B cell (primary cell): ENCODE measurements at places on chromosomes 16 and 17. TPM values are rescaled to one million over a fixed set of nuclear protein-coding genes. Genes with fewer than 3 reads are reported as not detected.
A peak's percentile ranks its signal among the peaks of the same experiment; 100 is the strongest.

SLC12A3 gene
- 0.72 and 1.3 TPM in 2 replicates for polyA plus RNA-seq

IL21R gene
- 32.1 and 49.9 TPM in 2 replicates for polyA plus RNA-seq

AOC2 gene
- 1.9 and 2.6 TPM in 2 replicates for polyA plus RNA-seq

KIF18B gene
- polyA plus RNA-seq: 0.36 and 0.48 TPM in 2 replicates

CACNA1G gene
- not detected in 2 replicates for polyA plus RNA-seq

NTN1 gene
- 0.10 and 0.33 TPM in 2 replicates for polyA plus RNA-seq

KCNG4 gene
- polyA plus RNA-seq: not detected in 2 replicates

MT1F gene
- polyA plus RNA-seq: 2.2 and 5.3 TPM in 2 replicates

PROCA1 gene
- polyA plus RNA-seq: 7.0 and 7.4 TPM in 2 replicates

SEPTIN1 gene
- polyA plus RNA-seq: 270 and 302 TPM in 2 replicates

TIMP2 gene
- 4.8 and 5.5 TPM in 2 replicates for polyA plus RNA-seq

TBC1D3D gene
- polyA plus RNA-seq: 0.33 and 29.1 TPM in 2 replicates

PHOSPHO1 gene
- not detected in 2 replicates for polyA plus RNA-seq

DNA sequence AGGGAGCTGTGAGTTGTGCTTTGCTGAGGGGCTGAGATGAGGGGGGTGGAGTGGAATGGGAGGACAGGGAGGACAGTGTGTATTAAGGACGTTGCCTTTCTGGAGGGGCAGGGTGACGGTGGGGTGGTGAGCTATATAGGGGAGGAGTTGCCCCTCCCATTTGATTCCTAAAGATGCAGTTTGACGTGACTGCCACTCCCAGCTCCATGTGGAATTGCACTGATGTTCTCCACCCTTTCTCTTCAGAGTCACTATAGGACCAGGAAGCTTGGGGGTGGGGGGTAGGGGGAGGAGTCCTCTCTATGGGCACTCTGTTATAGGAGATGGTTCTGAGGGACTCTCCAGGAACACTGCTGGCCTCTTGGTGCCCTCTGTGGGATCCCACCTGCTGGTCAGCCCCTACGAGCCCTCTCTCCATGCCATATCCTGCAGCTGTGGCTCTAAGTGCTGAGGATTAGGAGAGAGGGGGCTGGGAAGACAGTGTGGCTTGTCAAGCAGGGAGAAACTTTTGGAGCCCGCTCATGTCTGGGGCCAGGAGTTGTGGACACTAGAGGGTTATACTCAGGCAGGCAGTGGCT, 3.8 kb upstream of the NGFR start:
- H3K4me1 ChIP-seq: peaks cover 16% of the 10 kb centered on the region
- peaks cover 18% of the 10 kb centered on the region for H3K27me3 ChIP-seq
- H3K4me3 ChIP-seq: no peak overlapping the region
- no peak for DNase-seq
- H3K27ac ChIP-seq: no peak overlapping the region

- H3K4me3 ChIP-seq: no peak overlapping the region
- H3K4me1 ChIP-seq: peaks cover 55% of the 10 kb centered on the region
- H3K27me3 ChIP-seq: peaks cover 40% of the 10 kb centered on the region
These were observed 16.6 kb upstream of the CBX8 start for GRCh38 chr17:79813297-79814126.

GRCh38 chr17:76034428-76035350, 7.6 kb upstream of the EVPL start:
- no peak overlapping the region for H3K4me3 ChIP-seq
- DNase-seq: no peak
- H3K36me3 ChIP-seq: peaks cover 18% of the 10 kb centered on the region
- H3K27ac ChIP-seq: no peak overlapping the region
- H3K27me3 ChIP-seq: no peaks in the 10 kb centered on the region
- H3K4me1 ChIP-seq: peaks cover 3% of the 10 kb centered on the region

DNA sequence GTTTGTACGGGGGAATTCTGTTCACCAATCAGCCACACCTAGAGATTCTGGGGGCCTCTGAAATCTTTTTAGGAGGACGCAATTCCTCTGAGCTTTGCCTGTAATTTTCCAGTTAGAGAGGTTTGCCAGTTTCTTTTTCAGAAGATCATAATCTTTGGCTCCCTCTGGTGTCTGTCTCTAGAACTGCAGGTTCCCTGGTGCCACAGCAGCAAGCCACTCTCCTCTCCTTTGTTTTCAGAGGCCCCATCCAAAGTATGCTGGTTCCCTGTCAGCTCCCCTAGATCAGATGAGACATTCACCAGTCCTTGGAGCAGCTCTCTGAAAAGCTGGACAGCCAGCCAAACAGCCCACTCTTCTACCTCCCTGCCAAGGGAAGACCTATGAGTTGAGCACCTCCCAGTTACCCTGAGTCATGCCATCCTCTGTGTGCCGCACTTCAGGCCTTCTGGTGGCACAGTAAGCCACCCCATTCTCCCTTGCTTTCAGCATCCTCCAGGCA, 36.1 kb downstream of the RNF112 start:
- peaks cover 9% of the 10 kb centered on the region for H3K27me3 ChIP-seq
- DNase-seq: peak; percentile 80
- no peak overlapping the region for H3K27ac ChIP-seq
- H3K4me1 ChIP-seq: no peaks in the 10 kb centered on the region

DNA sequence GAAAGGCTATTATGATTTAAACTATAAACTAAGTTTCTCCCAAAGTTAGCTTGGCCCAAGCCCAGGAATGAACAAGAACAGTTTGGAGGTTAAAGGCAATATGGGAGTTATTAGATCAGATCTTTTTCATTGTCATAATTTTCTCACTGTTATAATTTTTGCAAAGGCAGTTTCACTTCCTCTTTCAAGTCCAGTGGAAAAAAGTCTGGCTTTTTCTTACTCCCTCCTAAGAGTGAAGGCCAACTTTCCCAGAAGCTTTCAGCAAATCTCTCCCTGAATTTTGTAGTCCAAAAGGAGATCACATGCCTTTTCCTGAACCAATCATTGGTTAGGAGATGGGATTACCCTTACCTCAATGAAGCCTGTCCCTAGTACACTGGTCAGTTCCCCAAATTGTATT, 9.1 kb upstream of the BLMH start:
- H3K27me3 ChIP-seq: no peaks in the 10 kb centered on the region
- no peaks in the 10 kb centered on the region for H3K36me3 ChIP-seq
- no peak overlapping the region for H3K27ac ChIP-seq
- H3K4me3 ChIP-seq: no peak overlapping the region

- DNase-seq: peak; percentile 71
- H3K36me3 ChIP-seq: no peaks in the 10 kb centered on the region
- H3K4me1 ChIP-seq: peaks cover 66% of the 10 kb centered on the region
- peak overlapping the region; percentile 39 for H3K27ac ChIP-seq
- no peaks in the 10 kb centered on the region for H3K27me3 ChIP-seq
- peak overlapping the region; percentile 37 for H3K4me3 ChIP-seq
These were observed 25.3 kb downstream of the CMIP start for GRCh38 chr16:81469710-81470535.

GRCh38 chr17:15112846-15113617, 152.1 kb downstream of the PMP22 start:
- no peak overlapping the region for H3K4me3 ChIP-seq
- no peak for DNase-seq
- H3K27me3 ChIP-seq: no peaks in the 10 kb centered on the region
- H3K4me1 ChIP-seq: no peaks in the 10 kb centered on the region
- H3K36me3 ChIP-seq: no peaks in the 10 kb centered on the region

DNA sequence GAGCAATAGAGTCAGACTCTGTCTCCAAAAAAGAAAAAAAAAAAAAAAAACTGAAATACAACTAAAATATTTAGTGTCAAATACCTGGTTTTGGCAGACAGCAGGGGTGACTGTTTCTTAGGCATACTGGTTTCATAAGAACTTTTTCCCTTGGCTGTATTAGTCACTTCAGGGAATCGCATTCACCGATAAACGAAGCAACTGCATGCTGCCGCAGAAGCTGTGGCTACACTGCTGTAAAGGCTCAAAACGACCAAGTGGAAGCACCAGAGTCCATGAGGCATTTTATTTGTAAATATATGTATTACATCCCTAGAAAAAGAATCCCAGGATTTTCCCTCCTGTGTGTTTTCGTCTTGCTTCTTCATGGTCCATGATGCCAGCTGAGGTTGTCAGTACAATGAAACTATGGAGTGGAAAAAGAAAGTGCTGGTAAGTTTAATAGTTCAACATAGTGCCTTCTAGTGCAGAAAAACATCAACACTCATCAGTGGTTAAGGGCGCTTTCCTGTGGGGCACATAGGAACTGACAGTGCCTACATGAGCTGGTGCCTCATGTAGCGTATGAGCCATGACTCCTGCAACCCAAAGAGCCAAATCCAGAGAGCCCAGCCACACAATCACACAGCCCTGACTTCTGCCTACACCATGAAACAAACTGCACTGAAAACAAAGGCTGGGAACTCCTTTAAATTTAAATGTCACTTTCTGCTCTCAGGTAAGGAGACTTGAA, 7.3 kb downstream of the RPS15A start:
- no peaks in the 10 kb centered on the region for H3K27me3 ChIP-seq
- H3K4me3 ChIP-seq: no peak overlapping the region
- no peak for DNase-seq
- peaks cover 52% of the 10 kb centered on the region for H3K36me3 ChIP-seq

DNA sequence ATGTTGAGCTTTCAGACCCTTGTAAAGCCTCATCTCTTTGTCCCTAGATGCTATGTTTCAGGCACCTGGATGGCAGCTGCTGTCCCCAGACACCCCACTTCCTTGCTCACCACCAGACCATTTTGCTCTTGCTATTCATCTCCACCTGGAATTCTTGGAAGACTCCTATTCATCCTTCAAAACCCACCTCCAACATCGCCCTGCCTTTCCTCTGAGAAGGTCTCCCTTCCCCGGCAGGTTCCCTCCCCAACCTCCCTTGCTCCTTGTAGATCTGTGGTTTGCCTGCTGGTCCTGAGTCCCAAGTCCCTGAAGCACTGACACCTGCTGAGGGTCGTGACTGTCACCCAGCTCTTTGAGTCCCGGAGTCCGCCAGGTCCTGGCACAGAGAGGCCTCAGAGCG, 9.9 kb downstream of the ZNF469 start:
- no peak overlapping the region for H3K27ac ChIP-seq
- peaks cover 12% of the 10 kb centered on the region for H3K27me3 ChIP-seq
- H3K36me3 ChIP-seq: no peaks in the 10 kb centered on the region
- DNase-seq: no peak
- H3K4me1 ChIP-seq: no peaks in the 10 kb centered on the region
- no peak overlapping the region for H3K4me3 ChIP-seq

DNA sequence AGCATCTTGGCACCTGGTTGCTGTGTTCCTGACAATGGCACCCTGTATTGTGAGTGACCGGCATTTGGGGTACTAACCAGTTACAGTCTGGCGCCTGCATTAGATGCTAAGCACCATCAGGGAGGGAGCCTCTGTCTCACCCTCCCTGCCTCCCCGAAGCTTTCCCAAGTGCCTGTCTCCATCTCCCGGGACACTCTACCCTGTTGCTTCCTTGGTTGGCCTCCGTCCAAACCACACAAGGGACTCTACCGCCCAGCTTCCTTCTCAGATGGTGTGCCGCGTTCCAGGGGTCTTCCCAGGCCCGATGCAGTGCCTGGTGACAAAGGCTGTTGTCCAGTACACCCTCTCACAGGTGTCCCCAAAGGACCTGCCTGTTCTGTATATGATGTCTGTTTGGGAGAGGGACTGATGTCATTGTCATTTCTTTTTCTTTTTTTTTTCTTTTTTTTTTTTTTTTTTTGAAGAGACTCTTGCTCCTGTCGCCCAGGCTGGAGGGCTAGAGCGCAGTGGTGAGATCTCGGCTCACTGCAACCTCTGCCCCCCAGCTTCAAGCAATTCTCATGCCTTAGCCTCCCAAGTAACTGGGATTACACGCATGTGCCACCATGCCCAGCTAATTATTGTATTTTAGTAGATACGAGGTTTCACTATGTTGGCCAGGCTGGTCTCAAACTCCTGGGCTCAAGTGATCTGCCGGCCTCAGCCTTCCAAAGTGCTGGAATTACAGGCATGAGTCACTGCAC, 6.7 kb downstream of the SNN start:
- peaks cover 92% of the 10 kb centered on the region for H3K4me1 ChIP-seq
- H3K36me3 ChIP-seq: no peaks in the 10 kb centered on the region
- peak overlapping the region; percentile 96 for H3K27ac ChIP-seq
- peak; percentile 31 for DNase-seq

DNA sequence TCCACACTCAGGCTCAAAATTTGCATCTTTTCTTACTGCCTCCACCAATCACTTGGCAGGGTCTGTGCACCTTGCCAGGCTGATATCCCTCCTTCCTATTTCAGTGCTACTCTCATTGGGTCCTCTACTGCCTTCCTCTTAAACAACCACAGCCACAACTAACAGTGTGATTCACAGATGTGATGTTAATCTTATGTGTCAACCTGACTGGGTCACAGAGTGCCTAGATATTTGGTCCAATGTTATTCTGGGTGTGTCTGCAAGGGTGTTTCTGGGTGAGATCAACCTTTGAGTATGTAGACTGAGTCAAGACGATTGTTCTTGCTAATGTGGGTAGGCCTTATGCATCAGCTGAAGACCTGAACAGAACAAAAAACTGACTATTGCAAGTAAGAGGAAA, 51.3 kb upstream of the IRX6 start:
- no peaks in the 10 kb centered on the region for H3K4me1 ChIP-seq
- no peaks in the 10 kb centered on the region for H3K27me3 ChIP-seq
- no peaks in the 10 kb centered on the region for H3K36me3 ChIP-seq
- no peak overlapping the region for H3K4me3 ChIP-seq
- DNase-seq: no peak

GRCh38 chr17:72733619-72734282, 358.7 kb downstream of the SLC39A11 start:
- no peak for DNase-seq
- H3K27me3 ChIP-seq: no peaks in the 10 kb centered on the region
- H3K4me1 ChIP-seq: no peaks in the 10 kb centered on the region
- peaks cover 8% of the 10 kb centered on the region for H3K36me3 ChIP-seq

GRCh38 chr17:51814521-51814920, 344.0 kb downstream of the CA10 start:
- no peaks in the 10 kb centered on the region for H3K27me3 ChIP-seq
- DNase-seq: no peak
- no peaks in the 10 kb centered on the region for H3K4me1 ChIP-seq
- no peaks in the 10 kb centered on the region for H3K36me3 ChIP-seq

GRCh38 chr17:66920435-66920834, 44.1 kb upstream of the CACNG4 start:
- H3K36me3 ChIP-seq: no peaks in the 10 kb centered on the region
- no peak overlapping the region for H3K4me3 ChIP-seq
- no peaks in the 10 kb centered on the region for H3K4me1 ChIP-seq

DNA sequence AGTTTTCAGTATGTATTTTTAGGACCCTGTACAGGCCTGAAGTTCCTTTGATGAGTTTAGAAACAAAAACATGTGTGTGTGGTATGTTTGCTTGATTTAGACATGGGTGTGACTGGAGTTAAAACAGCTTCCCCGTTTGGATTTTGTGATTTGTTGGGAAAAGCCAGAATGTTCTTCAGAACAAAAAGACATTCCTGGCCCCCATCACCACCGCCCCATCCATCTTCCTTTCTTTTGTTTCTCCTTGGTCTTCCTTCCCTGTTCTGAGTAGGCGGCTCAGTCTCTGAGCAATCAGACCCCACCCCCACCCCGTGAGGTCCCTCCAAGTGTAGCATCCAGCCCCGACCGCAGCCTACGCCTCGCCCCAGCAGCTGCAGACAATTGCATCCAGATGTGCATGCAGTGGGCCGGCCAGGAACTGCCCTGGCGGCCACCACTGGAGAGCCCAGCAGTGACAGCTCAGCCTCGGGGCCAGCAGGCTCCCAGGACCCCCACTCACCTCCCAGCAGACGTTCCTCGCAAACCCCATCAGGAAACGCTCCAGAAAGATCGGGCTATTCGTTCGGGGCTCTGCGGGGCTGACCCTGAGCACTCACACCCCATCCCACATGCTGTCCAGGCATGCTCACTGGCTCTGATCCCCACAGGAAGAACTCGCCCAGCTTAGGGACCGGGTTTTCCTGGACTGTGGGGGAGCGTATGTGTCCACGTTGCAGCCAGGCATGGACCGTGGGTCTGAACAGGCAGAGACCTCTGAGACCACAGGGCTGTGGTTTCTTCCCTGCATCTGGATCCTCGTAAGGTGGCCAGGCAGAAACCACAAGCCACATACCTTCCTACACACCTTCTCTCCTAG, 99.8 kb upstream of the CDH5 start:
- no peaks in the 10 kb centered on the region for H3K27me3 ChIP-seq
- peaks cover 3% of the 10 kb centered on the region for H3K4me1 ChIP-seq
- no peak for DNase-seq
- no peak overlapping the region for H3K27ac ChIP-seq
- H3K36me3 ChIP-seq: no peaks in the 10 kb centered on the region
- no peak overlapping the region for H3K4me3 ChIP-seq
